ENCODE measurements at places on chromosomes 4 and X.
A peak's percentile ranks its signal among the peaks of the same experiment; 100 is the strongest.

GRCh38 chr4:147518846-147519767, 38.2 kb downstream of the EDNRA start:
- peak; percentile 46 for DNase-seq

- no peak for DNase-seq
Measured at GRCh38 chr4:142378179-142378578, 467.9 kb downstream of the INPP4B start.

DNA sequence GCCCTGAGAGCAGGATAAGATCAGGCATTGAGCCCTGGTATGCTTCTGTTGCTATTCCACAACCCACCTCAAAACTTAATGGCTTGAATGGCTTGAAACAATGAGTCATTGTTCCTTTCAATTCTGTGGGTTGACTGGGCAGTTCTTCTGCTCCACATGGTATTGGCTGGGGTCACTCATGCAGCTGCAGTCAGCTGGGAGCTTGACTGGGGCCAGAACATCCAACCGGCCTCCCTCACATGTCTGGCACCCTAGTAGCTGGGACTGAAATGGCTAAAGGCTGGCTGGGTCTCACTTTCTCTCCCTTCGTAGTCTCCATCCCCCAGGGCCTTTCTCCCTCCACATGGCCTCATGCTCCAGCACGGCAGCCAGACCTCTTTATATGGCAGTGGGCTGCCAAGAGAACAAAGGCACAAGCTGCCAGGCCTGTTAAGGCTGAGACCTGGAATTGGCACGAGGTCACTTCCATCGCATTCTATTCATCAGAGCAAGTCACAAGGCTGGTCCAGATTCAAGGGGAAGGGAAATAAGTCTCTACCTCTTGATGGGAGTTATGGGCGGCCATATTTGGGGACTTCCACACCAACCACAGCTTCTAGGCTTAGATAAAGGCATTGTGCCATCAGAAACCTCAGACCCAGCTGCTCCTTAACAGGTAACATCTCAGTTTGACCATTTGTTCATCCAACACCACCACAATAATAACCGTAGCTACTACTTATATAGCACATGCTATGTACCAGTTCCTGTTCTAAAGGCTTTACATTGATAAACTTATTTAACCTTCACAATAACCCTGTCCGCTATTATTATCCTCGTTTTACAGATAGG, 159.7 kb upstream of the ATP6AP2 start:
- DNase-seq, result no peak

- no peak for DNase-seq
Measured at GRCh38 chrX:3757510-3758025, 44.1 kb upstream of the PRKX start.

GRCh38 chrX:55220119-55220794, at the start of gene PAGE5:
Gene PAGE5, plus strand, starts transcription at chrX:55220346. Its CDS starts 1,037 bp downstream, at chrX:55221383.
- DNase-seq, result no peak

GRCh38 chrX:118904218-118904617, 70.2 kb upstream of the LONRF3 start:
- no peak for DNase-seq

GRCh38 chrX:140701480-140701879, 8.1 kb upstream of the LINC00632 start:
- no peak for DNase-seq

- no peak for DNase-seq
Measured at GRCh38 chr4:40572692-40573310, 56.9 kb downstream of the RBM47 start.

- DNase-seq, result no peak
Measured at GRCh38 chr4:114857831-114858230, 255.6 kb downstream of the NDST4 start.

- DNase-seq, result peak; percentile 44
Measured at GRCh38 chrX:42107495-42108488, 184.4 kb upstream of the CASK start.

DNA sequence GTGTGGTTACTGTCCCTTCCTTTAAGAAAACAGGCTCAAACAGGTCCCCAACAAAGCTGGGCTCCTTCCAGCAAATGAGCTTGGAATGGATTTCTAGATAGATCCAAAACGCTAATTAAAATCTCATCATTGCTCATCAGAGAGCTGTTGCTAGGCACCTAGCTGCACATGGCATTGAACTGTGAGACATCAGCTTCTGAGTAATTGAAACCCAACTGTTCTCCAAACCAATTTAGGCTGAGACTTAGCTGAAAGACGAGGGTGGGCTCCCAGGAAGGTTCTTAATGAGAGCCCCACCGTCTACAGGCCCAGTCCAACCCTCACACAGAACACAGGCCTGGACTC, 59.1 kb downstream of the FAM184B start:
- no peak for DNase-seq

GRCh38 chr4:184329235-184329634, 111.6 kb upstream of the ENPP6 start:
- DNase-seq, result no peak

DNA sequence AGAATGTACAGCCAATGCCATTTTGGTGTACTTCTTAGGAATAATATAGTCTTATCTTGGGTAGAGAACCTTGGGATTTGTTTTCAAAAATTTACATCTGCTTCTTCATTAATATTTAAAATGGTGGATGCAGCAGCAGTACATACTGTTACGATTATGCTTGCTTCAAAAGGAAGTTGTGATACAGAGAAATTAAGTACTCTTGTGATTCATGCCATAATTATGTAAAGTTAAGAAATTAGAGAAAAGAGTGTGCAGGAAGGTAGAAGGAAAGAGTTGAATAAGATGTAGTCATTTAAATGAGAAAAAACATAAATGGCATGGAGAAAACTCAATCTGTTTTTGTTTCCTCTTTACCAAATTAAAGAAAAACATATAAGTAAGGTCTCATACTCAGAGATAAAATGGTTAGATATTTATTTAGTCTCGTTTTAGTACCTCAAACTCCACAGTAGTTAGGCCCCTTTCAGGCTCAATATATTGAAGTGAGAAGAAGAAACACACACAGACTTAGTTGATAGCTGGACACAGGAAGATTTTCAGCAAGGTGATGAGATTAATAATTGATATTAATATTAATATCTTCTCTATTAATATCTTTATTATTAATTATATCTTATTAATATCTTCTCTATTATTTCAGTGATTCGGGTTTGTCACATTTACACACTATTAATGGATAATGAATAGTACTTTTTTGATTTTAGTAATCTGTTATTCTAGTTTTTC, 70.1 kb upstream of the HPGD start:
- DNase-seq, result no peak

DNA sequence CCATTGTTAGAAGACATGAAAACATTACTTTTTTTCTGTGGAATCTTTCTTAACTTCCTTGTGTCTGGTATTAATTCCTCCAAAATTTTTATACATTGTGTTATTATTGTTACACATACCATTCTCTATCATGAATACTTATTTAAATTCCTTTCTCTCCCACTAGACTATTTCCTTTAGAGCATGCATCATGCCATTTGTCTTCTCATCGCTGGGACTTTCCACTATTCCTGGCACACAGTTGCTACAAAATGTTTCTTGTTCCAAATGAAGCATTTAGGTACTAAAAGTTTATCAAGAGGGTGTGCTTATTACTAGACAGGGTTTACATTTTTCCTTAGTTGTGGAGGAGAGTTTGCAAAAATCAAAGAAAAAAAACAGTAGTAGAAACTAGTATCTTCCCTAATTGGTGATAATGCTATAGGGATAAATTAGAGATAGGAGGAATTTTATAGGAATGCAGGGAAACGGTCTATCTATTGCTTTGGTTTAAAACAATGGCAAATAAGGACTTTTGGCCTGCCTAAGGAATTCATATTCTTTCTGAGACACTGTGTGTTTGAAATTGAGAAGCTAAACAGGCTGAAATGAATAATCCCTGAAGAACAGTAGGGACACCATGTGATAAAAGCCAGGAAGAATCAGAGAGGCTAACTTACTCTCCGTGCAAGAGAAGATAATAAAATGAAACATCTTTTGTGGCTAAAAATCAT, 187.5 kb upstream of the TBC1D9 start:
- DNase-seq, result no peak

DNA sequence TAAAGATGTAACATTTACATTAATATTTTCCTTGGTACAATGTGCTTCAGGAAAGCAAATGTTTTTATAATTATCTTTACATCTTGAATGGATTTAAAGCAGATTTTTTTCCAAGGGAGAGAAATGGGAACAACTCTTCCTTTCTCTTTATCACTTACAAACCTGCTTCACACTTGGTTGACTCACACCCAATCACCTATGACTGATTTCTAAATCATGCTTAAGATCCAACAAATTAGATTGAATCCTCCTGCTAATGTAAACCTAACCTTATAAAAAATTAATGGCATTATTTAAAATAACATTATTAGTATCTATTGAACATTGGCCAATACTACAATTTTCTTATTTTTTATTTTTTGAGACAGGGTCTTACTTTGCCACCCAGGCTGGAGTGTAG, 127.1 kb downstream of the INPP4B start:
- DNase-seq, result no peak

GRCh38 chrX:134004084-134004483, 18.7 kb upstream of the GPC3 start:
- no peak for DNase-seq

- peak; percentile 70 for DNase-seq
Measured at GRCh38 chr4:7987148-7987989, 47.7 kb upstream of the AFAP1 start.

DNA sequence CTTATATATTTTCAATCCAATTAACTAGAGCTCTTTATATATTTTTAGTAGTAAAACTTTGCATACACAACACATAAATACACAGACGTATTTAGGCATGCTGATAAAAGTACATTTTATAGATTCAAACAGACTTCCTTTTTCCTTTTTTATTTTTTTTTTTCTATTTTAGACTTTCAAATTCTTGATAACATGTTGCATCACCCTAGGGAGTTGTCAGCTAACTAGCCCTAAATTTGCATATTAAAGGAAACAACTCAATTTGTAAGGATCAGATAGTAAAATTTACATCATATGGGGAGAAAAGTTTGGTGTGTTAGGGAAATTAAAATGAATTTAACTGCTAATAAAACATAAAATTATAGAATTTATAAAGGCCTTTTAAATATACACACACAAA, 47.4 kb upstream of the APOOL start:
- DNase-seq, result no peak

DNA sequence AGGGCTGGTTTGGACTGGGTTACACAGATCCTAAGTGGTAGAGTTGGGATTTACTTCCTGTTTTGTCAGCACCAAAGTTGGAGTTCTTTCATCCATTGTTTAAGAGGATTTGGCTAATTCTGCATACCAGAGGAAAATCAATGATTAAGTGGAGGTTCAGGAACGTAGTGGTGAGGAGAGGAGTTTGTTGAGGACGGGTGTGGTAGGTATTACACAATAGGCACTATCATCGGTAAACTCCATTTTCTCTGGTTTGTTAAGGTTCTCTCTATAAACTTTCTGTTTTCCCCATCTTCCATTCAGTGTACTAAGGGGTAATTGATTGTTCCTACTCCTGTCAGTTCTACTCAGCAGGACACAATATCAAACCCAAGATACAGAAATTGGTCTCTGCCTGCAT, 107.5 kb upstream of the VCX2 start:
- no peak for DNase-seq

DNA sequence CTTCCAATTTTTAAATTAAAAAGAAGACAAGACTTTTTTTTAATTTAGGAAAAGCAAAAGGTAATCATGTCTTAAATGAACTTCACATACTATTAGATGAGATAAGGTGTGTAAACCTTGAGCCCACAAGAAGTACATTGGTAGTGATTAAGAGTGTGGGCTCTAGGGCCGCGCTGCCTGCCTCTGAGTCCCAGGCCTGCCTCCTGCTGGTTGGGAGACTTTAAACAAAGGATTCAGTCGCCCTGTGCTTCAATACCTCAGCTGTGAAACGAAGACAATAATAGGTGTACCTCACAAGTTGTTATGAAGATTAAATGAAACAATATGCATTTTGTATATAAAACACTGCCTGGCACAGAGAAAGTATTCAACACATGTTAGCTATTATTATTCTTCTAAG, 95.9 kb upstream of the MYOZ2 start:
- DNase-seq, result no peak

DNA sequence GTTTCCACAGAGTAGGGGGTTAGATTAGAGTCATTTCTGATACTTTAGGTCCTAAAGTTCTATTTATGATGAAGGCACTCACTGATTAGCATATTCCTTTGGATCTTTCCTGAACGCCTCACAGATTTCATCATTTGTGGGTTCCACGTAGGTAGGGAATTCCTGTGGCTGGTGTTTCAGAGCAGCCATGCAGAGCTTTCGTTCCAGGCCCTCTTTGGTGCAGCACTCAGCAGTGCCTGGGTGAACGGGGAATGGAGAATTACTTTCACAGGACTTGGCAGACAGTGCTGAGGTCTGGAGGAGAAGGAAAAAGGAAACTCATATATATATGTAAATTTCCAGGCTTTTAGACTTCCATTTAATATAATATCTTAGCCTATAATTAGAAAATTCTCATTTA, 18.5 kb downstream of the GC start:
- DNase-seq, result no peak

DNA sequence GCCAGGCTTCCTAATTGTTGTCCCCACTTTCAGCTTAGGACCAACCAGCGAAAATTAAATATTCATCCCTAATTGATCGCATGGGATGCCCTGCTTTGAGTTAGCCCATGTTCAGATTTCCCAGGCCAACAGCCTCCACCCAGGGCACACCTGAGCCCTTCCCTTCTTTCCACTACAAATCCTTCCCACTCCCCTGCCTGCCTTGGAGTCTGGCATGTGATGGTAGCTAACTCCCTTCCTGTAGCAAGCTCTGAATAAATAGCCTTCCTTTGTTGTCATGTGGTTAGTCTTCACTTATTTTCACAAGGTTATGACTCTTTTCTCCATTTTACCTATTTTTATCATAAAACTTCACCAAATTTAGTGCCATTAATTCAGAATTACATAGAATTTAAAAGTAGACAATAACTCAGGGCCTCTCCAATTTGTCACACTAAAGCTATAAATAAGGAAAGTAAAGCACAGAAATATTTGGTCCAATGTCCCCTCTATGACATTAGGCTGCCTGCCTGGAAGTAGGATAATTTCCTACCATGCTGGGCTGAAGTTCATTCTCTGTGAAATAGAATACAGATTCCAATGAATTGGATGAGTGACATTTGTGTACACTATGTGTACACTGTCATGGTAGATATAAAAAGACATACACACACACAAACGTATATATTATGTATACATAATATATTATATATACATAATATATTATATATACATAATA, 166.4 kb upstream of the CPEB2 start:
- DNase-seq, result no peak

DNA sequence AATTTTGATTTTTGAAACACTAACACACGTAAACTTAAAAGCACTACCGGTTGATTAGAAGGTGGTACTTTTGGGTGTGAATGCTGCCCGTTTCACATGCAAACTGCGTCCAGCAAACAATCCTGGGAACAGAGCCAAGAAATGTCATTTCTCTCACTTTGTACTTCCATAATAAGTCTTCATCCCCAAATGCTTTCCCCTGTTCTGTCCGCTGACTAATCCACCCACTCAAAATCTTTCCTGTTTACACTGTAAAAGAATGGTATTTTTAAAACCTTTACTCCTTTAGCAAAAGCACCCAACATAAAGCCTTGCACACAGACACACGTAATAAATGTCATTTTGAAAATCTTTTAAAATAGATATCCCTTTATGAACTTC, 39.1 kb upstream of the PDLIM5 start:
- DNase-seq, result no peak

GRCh38 chr4:159577241-159577640, 474.4 kb downstream of the RAPGEF2 start:
- no peak for DNase-seq

All from activated T-cell treated with anti-CD3 and anti-CD28 coated beads, Interleukin-2, amount 50 U/mL, for 72 hours (primary cell).